SIG-M5 (cell line): ENCODE measurements at places on chromosomes 11 and 22.

- DNase-seq: no peak
Observed at GRCh38 chr11:13114566-13115379, 105.7 kb downstream of the RASSF10 start.

- no peak for DNase-seq
Observed at GRCh38 chr11:2902784-2903671, 17.5 kb upstream of the CDKN1C start.

DNA sequence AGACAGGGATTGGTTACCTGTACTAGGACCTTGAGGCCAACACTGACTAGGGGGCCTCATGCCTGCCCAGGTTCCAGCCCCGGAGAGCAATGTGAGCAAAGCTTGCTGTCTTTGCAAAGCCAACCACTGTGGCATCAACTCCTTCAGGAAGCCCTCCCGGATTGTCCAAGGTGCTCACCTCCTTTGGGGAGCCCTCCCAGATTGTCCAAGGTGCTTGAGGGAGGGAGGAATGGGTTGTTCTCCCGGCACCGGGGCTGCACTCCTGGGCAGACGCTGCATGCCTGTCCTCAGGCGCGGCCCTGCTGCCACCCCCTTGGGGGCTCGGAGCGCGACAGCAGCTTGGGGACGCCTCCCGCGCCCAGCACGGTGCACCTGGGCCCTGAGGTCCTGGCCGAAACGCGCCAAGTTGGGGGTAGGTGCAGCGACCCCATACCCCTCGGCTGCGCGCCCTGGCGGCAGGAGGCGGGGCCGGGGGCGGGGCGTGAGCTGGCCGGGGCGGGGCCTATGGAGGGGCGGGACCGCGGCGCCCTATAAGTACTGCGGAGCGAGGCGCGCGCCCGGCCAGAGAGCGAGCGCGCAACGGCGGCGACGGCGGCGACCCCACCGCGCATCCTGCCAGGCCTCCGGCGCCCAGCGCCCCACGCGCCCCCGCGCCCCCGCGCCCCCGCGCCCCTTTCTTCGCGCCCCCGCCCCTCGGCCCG is at the start of gene CD81:
Gene CD81 (plus strand): TSS at position 560 of the 701 bp plus-strand sequence. CDS start 240 bp downstream, outside the sequence.
- DNase-seq: no peak

GRCh38 chr11:11931461-11932055 is 76.9 kb downstream of the DKK3 start:
- no peak for DNase-seq

- DNase-seq: no peak
Observed at GRCh38 chr22:48574776-48575617, 1252.7 kb downstream of the BRD1 start.

- no peak for DNase-seq
Observed at GRCh38 chr22:38271927-38272372, 860 bp downstream of the TMEM184B start.

GRCh38 chr11:8291421-8292350 is 28.0 kb upstream of the LMO1 start:
- no peak for DNase-seq

DNA sequence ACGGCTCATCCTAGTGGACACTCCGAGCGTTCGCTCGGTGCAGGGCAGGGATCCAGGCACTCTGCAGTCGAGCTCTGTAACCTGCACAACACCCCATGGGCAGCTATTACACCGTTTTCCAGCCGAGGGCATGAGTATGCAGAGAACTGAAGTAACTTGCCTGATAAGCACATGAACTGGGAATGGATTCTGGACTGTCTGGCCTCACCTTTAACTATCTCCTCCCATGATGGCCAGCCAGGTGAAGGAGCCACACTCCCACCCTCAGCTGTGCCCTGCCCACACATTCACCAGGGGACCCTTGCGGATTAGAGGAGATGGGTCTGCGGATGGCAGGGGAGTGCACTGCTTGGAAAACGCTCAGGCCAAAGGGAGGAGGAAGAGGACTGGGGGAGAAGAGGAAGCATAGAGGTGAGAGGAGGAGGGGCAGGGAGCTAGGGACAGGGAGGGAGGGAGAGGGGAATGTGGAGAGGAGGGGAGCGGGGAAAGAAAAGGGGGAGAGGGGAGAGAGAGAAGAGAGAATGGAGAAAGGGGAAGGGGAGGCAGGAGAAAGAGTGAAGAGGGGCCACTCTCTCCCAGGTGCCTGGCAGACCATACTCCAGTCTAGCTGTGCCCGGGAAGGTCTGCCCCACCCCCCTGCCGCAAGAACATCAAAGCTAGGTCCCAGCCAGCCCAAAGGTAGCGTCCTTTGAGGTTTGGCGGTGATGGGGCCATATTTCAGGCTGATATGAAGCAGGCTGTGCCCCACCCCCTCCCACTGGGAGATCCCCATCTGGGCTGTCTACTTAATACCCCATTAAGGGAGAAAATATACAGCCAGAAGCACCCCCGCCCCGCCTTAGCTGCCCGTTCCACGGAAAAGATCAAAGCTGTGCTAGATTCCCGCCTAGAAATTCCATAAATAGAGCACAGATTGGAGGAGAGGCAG is 33.2 kb upstream of the TCF20 start:
- DNase-seq: no peak

DNA sequence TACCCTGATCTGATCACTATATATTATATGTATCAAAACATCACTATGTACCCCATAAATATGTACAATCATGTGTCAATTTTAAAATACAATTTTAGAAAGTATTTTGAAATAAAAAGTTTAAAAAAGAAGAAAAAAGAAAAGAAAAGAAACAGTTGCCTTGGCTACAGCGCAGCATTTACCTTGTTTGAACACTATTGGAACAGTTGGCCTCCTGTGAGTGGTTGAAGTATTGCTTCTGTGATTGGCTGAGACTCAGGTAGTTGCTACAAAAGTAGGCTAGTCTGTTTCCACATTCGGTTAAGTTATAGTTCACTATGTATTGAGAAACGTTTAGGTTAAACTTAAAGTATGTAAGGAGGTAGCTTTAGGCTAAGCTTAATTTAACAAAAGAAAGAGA is 7.9 kb upstream of the DTX4 start:
- DNase-seq: no peak

DNA sequence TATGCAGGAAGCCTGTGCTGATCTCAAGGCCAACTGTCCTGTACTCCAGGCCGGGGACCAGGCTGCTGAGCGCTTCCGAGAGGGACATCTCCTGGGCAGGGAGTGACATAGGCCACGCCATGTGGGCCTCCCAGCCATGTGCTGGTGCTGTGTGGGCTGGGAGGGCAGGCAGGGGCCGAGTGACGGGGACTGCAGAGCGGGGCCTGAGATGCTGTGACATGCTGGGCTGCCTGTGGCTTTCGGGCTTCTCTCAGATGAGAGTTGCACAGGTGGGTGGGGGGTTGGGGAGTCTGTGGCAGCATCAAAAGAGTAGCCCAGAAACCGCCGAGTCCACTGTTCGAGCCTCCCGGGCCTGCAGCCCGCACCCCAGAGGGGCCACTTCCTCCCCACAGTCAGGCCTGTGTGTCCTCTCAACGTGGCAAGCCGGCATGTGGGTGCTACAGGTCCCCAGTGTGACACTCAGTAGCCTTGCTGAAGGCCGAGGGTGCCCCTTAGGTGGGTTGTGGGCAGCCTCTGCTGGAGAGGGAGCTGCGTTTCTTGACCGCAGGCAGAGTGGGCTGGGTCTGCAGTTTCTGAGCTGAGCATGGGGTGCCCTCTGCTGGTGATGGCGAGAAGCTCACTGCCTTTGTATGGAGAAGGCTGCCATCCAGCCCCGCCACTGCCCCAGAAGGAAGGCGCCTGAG is 101.2 kb downstream of the BCR start:
- DNase-seq: no peak

GRCh38 chr11:94717667-94718066 is 50.5 kb upstream of the AMOTL1 start:
- DNase-seq: no peak

DNA sequence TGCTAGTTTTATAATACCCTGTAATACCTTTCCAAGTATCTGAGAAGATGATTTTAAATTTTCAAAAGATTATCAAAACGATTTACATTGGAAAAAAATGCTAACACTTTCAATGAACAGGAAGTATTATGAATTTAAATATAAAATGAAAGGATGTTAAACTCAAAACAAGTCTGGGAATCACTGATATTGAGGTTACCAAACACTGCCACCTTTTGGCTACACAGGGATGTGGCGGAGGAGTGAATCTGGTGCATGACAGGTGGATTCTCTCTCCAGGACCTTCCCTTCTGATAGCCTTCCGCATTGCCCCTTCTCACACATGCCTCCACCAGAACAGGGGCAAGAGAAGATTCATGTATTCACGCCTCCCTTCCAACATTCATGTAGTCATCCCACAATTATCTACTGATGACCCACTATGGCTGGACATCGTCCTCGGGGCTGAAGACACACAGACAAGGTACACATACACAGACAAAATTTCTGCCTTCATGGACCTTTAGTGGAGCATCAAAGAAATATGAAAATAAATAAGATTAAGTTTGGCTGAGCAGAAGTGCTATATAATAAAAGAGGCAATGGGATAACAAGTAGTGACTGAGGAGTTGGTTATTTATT is 34.7 kb downstream of the ATG16L2 start:
- DNase-seq: no peak

GRCh38 chr11:7665473-7666291 is 7.6 kb downstream of the CYB5R2 start:
- no peak for DNase-seq

GRCh38 chr22:44845191-44845590 is 92.8 kb downstream of the ARHGAP8 start:
- no peak for DNase-seq

GRCh38 chr11:83024270-83024854 is 47.3 kb downstream of the RAB30 start:
- no peak for DNase-seq
